Activated CD4-positive, alpha-beta T cell treated with anti-CD3 and anti-CD28 coated beads for 4 hours (primary cell): ENCODE measurements at places on chromosomes 6 and 20.
A peak's percentile ranks its signal among the peaks of the same experiment; 100 is the strongest.

DNA sequence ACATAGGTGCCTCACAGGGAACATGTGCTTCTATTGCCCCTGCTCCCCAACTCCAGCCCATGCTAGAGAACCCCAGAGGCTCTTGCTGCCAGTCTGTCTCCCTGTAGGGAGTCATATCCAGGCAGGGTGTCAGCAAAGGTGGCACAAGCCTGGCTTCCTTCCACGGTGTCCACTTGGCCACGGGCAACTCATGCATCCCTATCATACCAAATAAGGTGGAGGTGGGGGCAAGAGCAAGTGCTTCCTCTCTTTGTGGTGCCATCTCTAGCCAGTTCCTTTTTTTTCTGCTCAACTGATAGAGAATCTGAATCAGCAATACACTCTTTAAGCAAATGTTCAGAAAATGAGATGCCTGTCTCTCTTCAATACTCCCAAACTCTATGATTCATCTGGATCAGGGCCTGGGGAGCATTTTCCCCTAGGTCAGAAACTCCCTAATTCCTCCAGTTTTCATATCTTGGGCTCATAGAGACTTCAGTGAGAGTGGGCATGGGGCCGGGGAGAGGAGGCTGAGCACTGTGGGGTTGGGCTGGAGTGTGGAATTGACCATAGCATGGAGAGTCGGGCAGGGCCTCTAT is 105.1 kb upstream of the GPR6 start:
- DNase-seq = no peak

GRCh38 chr6:51289041-51289440 is 470.4 kb downstream of the TFAP2B start:
- no peak for DNase-seq

DNA sequence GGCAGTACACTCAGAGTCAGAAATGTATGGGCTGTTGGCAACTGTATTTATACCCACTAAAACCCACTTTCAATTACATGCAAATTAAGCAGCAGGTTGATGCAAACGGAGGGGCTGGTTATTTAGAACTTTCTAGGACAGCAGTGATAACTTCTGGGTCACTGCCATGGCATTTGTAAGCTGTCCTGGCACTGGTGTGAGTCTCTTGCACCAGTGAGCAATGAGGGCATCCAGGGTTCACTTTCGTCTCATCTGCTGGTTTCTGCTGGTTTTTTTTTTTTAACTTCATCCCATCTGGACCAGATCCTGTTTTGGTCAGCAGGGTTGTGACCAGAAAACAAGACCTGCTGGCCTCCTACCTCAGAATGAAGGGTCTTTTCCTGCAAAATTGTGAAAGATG is 49.2 kb downstream of the CDH26 start:
- no peak for DNase-seq

- DNase-seq = no peak
Measured at GRCh38 chr20:5309971-5310370, 6.8 kb downstream of the PROKR2 start.

GRCh38 chr6:39056681-39057080 is 8.1 kb downstream of the GLP1R start:
- no peak for DNase-seq

DNA sequence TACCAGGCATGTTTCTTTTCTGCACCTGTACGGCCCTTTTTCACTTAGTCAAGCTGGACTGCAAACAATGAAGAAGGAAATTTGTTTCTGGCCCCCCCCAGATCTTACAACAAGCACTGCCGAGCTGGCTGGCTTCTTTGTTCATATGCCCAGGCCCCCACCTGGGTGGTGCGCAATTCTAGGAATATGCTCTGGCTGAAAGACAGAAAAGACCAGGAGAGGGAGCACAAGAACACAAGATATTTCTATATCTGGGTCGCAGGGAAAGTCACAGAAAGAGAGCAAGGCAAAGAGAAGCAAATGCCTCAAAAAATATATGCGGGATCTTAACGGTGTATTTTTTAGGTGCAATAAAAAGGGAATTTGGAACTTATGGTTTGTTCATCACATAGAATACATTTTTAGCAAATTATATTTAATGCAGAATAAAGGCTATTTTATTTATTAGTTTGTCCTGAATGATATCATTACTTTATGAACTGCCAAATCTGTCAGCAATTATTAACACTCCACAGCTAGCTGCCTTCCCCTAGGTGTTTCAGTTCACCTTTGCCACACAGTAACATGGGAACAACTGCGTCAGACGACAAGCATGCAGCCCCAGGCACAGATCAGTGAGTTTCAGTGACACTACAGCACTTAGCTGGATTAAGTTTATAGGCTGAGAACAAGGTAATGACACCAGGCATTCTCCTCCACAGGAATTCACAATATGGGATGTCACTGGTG is 76.5 kb downstream of the GJA10 start:
- DNase-seq = no peak

DNA sequence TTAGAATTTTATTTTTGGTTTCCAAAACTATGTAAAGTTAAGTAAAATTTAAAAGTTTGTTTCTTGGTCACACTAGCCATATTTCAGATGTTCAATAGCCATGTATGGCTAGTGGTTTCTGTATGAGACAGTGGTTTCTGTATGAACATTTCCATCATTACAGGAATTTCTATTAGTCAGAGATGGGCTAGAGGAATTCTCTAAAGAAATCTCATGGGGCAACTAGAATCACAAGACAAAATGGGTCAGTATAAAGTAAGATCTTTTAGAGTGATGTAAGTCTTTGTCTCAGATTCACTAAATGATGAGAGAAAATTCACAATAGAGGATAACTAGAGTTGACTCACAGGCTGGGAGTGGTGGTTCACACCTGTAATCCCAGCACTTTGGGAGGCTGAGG is 149.0 kb downstream of the FUT9 start:
- DNase-seq = no peak

GRCh38 chr20:13396022-13396421 is 174.9 kb downstream of the ISM1 start:
- DNase-seq = no peak

DNA sequence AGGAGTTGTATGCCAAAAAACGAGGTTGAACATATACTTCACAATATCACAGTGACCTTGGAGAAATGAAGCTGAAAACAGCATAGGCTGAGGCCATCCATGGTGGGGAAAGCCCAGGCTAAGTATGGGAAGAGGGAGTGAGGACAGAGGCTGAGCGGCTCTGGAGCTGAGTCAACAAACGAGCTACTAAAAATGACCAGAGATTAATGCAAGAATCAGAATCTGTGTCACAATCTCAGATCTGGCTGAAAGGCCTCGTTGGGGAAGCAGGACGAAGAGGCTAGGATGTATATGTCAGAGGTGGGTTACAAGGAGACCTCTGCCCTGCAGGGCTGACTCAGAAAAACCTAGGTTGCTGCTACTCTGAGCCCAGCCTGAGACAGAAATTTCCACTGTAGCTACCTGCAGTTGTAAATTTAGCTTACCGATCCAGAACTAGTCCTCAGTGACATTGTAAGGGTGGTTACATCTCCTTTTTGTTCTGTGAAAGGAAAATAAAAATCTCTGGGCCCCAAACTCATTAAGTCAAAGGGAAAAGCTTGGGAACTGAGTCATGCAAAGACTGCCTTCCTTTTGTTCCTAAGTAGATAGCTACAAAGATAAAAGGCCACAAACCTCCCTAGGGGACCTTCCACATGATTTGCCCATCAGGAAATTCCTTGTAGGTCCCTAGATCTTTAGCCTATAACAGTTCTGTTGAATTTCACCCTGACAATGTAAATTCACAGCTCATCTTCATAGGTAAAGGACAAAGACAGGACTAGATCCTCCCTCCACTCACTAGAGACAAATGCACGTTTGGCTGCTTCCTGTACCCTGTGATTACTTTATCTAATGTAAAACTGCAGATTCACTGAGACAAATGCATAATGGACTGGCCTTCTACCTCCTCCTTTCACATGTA is 8.5 kb upstream of the TUBB2A start:
- DNase-seq = no peak

DNA sequence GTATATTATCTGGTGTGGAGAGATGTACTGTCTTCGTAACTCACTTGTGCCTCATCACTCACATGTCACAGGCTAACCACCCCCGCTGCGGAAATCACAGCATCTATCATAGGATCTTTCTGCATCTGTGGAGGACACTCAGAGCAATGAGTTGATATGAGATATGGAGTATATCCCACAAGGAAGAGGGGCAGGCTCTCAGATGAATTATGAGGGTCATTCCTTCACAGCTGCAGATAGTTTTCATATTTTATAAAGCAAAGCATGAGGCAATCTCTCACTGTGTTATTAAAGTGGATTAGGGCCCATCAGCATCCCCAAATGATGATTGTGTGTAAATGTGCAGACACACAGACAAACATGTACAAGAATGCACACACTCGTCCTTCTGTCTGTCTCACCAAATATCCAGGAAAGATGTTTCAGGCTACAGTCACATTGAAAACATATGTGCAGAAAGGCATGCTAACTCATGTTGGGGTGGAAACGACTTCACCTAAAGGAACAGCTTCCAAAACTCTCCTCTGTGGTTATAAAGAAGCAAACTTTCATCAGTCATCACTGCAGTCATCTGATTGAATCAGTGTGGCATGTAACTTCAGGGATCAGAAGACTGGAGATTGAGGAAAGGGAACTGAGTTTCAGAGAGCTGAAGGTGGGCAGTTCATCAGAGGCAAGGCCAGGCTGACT is 164.7 kb downstream of the FOXC1 start:
- DNase-seq = no peak

- DNase-seq = no peak
Measured at GRCh38 chr6:87333033-87333432, 4.0 kb upstream of the GJB7 start.

- DNase-seq = no peak
Measured at GRCh38 chr20:51458751-51459439, 83.6 kb downstream of the NFATC2 start.

GRCh38 chr6:35439308-35439707 is 12.8 kb upstream of the FANCE start:
- DNase-seq = no peak

DNA sequence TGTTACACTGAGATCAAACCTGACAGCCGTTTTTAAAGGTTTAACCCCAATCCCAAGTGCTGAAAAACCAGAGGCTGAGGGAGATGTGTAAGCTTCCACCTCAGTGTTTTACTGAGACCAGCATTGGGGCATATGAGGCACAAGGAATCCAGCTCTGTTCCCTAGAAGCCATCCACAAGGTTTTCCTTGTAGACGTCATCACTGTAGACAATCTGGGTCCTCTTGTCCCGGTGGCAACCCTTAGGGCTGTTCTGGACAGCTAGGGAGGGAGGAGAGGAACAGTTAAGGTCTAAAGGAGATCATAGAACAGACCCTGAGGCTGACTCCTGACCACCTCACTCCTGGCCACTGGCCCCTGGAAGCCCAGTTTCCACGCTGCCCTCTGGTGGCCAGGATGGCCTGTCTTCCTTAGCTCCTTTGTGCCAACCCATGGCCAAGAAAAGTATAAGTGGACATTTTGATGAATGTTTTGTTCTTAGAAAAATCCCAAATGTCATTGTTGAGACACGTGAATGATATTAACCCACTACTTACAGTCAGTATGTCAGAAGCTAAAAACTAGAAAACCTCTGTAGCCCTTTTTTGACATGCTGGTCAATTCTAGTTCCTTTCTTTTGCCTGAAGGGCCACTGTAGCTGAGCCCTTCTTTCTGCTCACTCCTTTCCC is 6.4 kb downstream of the CFB start:
- peak; percentile 23 for DNase-seq

- DNase-seq = no peak
Measured at GRCh38 chr6:125489579-125490285, 188.0 kb upstream of the HDDC2 start.

DNA sequence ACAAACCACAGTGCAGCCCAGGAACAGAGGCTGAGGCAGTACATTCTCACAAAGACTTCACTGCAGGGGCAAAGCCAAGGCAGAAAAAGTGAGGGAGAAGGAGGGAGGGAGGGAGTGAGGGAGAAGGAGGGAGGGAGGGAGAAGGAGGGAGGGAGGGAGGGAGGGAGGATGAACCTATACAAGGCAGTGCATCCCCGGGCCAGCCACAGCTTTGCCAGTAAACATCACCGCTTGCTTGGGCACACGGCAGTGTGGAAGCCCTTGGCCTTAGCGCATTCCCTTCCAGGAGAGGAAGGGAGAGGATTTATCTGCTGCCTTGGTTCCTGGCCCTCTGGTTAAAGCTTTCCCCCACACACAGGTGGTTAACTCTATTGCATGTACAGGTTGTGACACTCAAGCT is 234.0 kb downstream of the PTPRT start:
- no peak for DNase-seq

GRCh38 chr6:34317882-34318498 is 69.2 kb upstream of the SMIM29 start:
- no peak for DNase-seq

DNA sequence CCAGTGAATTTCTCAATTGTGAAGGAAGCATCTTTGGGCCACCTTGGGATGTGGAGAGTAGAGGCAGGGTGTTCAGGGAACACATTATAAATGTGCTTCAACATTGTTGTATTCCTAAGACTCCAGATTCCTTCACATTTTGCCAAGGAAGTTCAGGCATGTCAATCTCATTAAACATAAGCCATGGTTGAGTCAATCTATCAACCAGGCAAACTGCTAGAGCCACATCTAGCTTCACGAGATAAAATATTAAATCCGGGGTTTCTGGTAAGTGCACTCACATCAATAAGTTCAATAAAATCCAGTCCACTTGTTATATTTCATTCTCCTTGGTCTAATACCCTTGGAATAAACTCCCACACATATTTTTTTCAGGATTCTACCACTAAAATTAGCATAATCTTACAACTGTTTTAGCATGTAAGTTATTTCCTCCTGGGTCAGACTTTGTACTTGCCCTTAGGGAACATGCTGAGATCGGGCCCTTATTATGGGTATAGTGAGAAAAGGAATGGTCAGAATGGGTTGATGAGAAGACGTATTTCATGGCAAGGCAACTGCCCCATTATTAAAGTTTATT is 93.6 kb downstream of the ADTRP start:
- no peak for DNase-seq

GRCh38 chr6:35208419-35208818 is 5.3 kb upstream of the SCUBE3 start:
- DNase-seq = no peak

DNA sequence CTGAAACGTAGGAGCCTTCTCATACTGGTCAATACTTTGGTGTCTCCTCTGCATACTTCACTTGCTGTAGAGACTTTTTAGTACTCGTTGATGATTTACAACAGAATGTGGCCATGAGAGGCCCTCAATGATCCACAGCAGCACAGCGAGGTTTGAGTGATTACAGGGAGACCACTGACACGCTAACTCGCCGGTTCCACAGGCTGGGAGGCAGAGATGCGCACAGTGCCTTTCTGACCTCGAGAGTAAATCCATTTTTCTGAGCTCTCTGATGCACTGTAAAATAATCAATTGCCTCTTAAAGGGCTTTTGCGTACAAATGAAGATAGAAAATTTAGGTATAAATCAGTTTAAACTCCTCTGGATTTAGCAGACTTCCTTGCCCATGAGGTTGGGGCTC is 56.2 kb upstream of the TBC1D7 start:
- no peak for DNase-seq
